ENCODE measurements at places on chromosomes 11 and 22.

DNA sequence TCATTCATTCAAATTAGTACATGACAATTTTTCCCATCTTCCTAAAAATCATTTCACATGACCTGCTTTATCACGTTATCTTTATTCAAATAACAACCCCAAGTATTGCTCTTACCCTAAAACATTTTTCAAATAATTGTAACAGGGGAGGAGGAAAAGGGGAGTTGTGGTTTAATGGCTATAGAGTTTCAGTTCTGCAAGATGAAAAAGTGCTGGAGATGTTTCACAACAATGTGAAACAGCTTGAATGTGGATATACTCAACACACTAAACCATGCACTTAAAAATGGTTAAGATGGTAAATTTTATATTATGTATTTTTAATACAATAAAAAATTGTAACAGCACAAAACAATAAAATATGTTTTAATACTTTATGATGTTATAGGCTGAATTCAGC lies 161.6 kb upstream of the GUCY1A2 start:
- no peak for DNase-seq

GRCh38 chr22:39355080-39355479 lies 5.3 kb downstream of the SYNGR1 start:
- DNase-seq, result no peak

DNA sequence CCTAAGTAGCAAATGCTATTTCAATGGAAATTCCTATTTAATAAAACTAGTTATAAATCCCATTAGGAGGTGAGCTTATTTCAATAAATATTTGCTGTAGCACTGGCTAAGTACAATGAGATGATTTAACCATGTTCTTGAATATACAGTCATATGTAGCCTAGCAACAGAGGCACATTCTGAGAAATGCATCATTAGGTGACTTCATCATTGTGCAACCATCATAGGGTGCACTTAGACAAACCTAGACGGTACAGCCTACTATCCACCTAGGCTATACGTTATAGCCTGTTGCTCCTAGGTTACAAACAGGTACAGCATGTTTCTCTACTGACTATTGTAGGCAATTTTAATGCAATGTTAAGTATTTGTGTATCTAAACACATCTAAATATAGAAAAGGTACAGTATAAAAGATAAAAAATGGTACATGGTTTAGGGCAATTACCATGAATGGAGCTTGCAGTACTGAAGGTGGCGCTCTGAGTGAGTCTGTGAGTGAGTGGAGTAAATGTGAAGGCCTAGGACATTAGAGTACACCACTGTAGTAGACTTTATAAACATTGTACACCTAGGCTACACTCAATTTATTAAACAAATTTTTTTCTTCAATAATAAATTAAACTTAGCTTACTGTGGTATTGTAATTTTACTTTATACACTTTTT lies 350.1 kb downstream of the CASP12 start:
- no peak for DNase-seq

GRCh38 chr22:37609240-37610152 lies 862 bp downstream of the GGA1 start:
- no peak for DNase-seq

- no peak for DNase-seq
Measured at GRCh38 chr22:31250740-31251600, 38.9 kb downstream of the LIMK2 start.

DNA sequence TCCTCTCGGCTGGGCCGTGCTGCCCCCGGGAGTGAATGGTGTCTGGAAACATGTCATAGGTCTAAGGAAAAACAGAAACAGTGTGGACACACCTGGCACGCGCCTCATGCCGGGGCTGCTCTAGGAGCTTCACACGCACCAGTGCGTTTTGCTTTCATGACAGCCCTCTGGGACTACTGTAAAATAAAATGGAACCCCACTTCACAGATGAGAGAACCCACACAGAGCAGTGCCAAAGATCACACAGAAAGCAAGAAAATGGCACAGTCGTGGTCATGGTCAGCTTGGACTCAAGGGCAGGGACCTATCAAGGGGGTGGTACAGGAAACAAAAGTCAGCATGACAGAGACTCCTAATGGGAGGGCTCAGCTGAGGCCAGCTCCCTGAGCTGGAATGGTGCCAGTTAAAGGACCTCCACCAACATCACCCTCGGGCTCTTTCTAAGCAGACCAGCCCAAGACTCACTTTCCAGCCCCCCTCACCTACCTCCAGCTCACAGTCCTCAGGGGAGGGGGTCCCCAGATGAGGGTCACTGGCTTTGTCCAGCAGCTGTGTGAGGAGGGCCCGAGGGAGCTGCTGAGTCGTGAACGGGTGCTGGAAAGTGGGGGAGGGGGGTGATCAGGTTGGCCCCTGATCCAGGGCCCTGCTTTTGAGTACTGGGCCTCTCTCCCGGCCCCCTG lies 3.3 kb downstream of the MAP4K2 start:
- DNase-seq, result no peak

DNA sequence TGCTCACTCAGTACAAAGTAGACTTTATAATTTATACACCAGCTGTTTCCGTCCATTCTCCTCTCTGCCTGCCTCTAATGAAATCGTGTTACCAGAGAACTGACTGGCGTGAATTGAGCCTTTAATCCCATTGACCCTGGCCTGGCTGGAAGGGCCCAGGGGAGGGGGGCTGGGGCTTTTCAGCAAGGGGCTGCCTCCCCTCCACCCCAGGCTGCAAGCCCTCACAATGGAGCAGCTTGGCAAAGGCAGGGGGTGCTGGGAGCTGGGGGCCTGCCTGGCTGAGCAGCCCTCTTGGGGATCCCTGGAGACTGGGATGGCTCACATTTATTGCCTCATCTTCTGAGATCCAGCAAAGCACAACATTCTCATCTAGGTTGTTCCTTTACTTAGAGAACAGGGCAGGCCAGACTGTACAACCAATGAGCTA lies 25.8 kb upstream of the LMO1 start:
- DNase-seq, result no peak

GRCh38 chr11:9200471-9200870 lies 64.7 kb downstream of the DENND5A start:
- DNase-seq, result no peak

- DNase-seq, result no peak
Measured at GRCh38 chr11:2302306-2302895, 588 bp downstream of the TSPAN32 start.

DNA sequence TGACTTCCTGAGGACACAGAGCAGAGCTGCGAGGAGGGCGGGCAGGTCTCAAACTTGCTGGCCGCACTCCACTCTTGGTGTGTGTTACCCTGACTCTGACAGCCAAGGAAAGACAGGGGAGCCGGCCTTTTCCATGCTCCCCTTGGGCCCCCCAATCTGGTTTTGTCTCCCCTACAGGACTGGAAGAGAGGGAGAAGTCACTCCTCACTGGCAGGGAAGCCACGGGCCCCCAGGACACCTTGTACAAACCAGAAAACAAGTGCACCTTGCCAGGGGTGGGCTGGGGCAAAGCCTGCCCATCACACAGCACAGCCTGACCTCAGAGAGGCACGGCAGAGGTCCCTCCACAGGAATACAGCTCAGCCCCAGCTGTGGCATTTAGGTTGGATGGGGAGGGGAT lies 20.2 kb downstream of the CBX7 start:
- DNase-seq, result no peak

DNA sequence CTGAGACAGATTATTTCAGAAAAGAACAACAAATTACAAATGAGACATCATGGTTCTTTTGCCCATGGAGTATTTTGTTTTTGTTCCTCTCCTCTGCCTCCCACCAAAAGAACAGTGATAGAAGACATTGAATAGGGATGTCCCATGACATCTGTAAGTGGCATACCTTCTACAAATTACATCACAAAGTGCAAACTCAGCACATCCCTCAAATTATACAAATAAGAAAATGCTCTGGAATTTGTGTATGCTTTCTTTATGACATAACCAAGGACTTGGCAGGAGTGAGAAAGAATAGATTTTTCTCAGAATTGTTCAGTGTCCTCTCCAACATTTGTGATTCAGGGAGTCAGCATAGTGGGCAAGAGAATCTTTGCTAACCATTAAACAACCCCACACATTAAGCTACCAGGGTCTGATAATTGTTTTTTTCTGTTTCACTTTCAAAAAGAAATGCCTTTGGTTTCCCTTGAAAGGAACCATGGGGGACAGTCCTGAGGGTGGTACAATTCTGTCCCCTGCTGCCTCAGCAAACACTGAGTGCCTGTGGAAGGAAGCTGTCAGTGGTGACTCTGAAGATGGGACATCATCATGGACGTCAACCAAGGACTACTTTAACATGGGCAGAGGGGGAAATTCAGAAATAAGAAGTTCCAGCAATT lies 430.3 kb downstream of the AASDHPPT start:
- no peak for DNase-seq

- no peak for DNase-seq
Measured at GRCh38 chr11:12173111-12173510, 62.7 kb downstream of the MICAL2 start.

DNA sequence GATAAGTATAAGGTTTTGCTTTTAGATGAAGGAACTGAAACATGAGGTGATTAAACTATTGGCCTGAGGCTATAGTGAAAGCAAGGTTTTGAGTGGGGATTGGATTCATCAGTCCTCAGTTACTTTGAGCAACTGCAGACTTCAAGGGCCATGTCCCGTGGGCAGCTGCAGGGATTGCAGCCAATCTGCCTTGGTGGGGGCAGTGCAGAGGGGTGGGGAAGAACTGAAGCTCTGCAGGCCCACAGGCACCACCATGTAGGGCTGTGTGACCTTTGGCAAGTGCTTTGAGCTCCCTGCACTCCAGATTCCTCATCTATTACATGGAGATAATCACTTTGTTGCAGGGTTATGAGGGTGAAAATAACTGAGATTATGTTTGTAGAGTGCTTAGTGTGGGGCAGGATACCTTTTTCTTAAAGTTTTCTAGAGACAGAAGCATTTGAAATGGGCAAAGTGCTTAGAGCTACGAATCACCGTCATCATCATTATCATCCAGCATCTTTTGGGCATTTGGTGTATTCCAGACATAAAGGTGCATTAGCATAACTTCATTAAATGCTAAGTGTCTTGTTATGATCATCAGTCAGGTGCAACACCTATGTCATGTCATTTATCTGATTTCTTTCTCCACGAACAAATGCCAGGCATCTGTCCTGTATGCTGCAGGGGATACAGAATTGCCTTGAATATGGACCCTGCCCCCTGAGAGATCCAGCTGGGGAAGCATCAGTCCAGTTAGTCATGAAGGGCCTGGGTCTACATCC lies 72.1 kb upstream of the TENM4 start:
- DNase-seq, result no peak

GRCh38 chr22:19634226-19634975 lies 79.9 kb upstream of the SEPTIN5 start:
- DNase-seq, result no peak

- DNase-seq, result peak; percentile 69
Measured at GRCh38 chr11:130636722-130637464, 188.4 kb downstream of the ADAMTS15 start.

DNA sequence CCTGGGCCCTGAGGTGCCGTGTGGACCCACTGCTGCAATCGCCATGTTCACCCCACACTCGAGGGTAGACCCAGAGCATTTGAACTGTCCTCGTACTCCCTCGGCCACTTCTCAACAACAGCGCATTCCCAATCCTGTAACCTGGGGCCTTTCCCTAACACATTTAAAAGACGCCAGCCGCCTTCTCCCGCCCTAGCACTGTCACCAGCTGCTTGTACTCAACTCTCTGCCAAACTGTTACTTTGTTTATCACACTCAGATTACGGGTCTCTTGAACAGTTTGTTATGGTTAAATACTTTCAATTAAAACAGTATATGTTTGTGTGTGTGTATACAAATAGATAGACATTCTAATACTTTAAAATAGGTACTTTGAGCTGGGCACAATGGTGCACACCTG lies 20.7 kb downstream of the CDKN1C start:
- DNase-seq, result no peak

- no peak for DNase-seq
Measured at GRCh38 chr11:14956111-14956510, 16.0 kb downstream of the CALCA start.

DNA sequence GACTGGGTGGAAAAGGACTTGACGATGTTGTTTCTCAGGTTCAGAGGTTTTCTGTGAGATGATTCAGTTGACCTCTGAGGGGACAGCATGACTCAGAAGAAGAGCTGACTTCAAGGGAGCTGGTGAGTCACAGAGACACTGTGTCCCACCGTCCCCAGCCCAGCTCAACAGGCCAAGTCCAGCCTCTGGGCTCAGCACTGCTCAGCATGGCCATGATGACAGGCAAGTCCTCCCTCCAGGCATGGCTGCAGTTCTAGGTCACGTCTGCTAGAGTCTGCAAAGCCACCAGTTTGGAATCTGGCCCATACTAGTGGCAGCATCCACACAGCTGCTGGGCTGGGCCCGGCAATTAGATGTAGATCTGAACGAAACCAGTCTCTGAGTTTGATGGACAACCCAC lies 12.9 kb downstream of the TRIM29 start:
- no peak for DNase-seq

GRCh38 chr11:125257751-125258150 lies 93.2 kb downstream of the PKNOX2 start:
- DNase-seq, result no peak

DNA sequence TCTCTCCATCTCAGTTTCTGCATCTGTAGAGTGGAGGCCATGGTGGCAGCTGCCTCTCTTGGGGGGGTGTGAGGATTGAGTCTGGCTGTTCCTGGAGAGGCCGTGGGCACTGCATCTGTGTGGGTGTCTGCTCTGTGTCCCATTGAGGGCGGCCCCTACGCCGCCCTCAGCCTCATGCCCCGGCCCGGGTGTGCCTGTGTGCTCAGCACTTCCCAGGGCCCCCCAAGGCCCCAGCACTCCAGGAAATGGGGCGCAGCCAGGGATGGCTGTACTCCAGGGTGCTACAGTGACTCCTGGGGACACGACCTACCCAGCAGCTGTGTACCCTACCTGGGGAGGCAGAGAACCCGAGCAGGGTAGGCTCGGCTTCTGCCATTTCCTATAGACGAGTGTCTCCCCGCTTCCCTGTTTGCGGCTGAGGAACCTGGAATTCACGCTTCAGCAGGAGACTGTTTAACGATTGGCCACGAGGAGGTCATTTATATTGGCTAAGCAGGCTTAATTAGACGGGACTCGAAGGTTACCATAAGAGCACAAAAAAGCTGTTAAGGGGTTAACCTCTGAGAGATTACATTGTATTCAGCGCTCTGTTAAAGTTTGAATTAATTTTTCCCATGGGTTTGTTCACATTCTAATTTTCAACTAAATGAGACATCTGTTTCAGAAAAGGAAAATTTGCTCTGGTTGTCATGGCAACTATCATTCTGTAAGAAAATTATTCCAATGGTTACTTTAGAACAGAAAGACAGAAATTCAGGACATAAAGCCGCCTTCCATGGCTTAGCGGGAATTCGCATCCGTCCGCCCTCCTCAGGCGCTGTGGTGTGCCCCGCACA lies 76.4 kb downstream of the MPPED1 start:
- DNase-seq, result no peak

DNA sequence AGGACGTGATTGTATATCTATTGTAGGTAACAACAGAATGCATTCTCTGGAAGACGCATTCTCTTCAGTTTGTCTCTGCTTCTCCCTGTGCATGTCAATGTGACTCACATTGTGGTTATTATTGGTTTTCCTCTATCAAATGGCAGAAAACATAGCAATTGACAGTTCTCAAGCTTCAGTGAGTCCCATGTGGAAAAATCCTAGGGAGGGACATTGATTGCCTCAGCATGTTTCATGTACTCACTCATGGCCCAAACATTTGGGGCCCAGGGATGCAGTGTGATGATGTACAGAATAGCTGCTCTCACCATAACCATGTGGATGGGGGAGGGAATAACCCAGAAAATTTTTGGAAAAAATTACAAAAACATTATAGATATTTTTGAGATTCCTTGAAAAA lies 9.3 kb upstream of the ARL14EP start:
- DNase-seq, result no peak
